ENCODE measurements at places on chromosomes 6 and 20.

DNA sequence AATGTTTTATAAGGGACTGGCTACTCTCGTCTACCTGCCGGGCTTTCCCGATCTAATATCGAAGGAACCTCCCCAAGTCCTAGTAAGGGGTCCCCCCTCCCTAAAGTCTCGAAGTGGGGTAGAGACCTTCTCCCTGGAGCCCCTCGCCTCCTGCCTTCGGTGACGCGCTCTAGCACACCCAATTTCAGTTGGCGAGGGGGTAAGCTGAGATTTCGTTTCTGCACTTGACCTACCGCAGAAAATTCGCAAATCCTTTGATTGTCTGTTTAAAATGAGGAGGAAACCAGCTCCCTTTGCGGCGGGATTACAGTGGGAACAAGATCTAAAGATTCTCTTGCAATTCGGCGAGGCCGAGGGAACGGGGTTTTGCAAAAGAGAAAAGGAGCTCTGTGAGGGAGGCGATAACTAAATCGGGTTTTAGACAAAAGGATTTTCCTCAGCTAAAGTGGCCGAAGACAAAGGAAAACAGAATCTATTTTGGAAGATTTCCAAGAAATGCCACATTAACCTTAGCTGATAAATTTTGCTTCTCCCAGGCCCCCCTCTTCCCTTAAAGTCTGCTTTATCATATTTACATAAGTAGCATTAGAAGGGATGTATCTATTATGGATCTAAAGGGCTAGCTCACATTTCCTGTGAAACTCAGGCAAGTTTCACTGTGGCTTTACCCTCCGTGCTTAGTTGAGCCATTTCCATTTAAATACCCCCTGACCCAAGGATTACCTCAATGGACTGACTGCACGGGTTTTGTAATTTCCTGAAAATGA lies 8.4 kb downstream of the SIM1 start:
- DNase-seq: no peak

- no peak for DNase-seq
Measured at GRCh38 chr6:104623052-104623690, 236.5 kb downstream of the HACE1 start.

DNA sequence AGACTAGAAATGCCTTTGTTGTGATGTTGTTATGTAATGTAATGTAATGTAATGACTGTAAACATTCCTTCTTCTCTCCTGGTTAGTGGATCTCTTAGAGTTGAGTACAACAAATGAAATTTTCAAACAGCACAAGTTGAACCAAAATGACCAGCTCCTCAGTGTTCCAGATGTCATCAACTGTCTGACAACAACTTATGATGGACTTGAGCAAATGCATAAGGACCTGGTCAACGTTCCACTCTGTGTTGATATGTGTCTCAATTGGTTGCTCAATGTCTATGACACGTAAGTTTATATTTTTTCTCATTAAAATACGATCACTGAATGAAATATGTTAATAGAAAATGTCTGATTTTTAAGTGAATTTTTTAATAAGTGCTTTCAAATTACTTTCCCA lies 496.7 kb downstream of the UTRN start:
- DNase-seq: no peak

DNA sequence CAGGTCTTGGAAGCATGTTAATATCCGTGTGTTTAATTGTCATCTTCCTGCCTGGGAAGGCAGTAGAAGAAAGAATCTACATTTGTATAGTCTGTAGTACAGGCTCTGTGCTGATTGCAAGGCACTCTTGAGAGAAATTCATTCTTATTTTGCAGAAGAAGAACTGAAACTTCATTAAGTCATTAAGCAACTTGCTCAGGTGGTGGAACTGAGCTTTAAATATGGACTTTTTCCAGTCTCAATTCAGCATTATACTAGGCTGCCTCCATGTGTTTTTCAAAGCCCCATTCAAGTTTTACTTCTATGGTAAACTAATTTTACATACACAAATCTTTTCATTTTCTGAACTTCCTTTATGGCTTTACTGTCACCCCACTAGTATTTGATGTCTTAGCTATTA lies 18.7 kb downstream of the ZNF451 start:
- no peak for DNase-seq

GRCh38 chr6:12961761-12962160 lies 245.2 kb downstream of the PHACTR1 start:
- DNase-seq: no peak

GRCh38 chr6:43433148-43433547 lies 5.8 kb downstream of the ABCC10 start:
- DNase-seq: no peak

- no peak for DNase-seq
Measured at GRCh38 chr6:24795106-24795505, 3.6 kb downstream of the ARMH2 start.

- no peak for DNase-seq
Measured at GRCh38 chr6:46036911-46037310, 21.3 kb upstream of the CLIC5 start.

GRCh38 chr6:470051-470900 lies 78.7 kb downstream of the IRF4 start:
- DNase-seq: no peak
